Natural killer cell (primary cell): ENCODE measurements at places on chromosomes 13 and 19. TPM values are rescaled to one million over a fixed set of nuclear protein-coding genes. Genes with fewer than 3 reads are reported as not detected.

The KLK4 gene
- not detected for total RNA-seq

The TMEM150B gene
- not detected for total RNA-seq

The DAND5 gene
- total RNA-seq, result not detected

The SPRED3 gene
- total RNA-seq, result 4.2 TPM

The MIA gene
- not detected for total RNA-seq

The PDX1 gene
- not detected for total RNA-seq
